ENCODE measurements at places on chromosomes 5 and 9.

GRCh38 chr9:88391236-88391635 lies 3.0 kb downstream of the SPIN1 start:
- no peak for DNase-seq

DNA sequence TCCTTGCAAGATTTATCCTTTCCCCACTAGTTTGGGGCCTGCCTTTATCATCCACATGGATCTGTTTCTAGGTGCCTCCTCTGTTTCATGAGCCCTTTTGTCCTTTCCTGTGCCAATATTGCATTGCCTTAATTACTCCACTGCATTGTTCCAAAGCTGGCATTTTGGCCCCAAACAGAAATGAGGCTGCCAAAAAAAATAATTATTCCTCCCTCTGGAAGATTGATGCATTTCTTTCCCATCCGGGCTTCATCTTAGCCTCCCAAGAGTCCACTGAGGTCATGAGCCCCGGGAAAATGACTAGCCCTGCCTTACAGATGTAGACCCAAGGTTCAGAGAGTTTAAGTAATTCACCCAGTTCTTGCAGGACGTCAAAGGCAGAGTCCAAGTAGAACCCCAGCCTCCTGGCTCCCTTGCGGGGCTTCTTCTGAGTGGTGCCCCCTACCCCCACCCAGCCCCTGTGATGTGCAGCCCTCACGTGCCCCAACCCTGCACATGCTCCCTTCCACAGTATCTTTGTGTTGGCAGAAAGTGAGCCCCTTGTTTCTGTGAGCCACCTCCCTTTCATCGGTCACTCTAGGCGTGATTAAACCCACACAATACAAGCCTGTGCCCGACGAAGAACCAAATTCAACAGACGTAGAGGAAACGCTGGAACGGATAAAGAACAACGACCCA lies 62.1 kb downstream of the TMOD1 start:
- no peak for DNase-seq

GRCh38 chr5:55892479-55892878 lies 41.3 kb downstream of the IL31RA start:
- no peak for DNase-seq

GRCh38 chr5:67209141-67209771 lies 12.7 kb upstream of the CD180 start:
- DNase-seq, result peak; percentile 87

DNA sequence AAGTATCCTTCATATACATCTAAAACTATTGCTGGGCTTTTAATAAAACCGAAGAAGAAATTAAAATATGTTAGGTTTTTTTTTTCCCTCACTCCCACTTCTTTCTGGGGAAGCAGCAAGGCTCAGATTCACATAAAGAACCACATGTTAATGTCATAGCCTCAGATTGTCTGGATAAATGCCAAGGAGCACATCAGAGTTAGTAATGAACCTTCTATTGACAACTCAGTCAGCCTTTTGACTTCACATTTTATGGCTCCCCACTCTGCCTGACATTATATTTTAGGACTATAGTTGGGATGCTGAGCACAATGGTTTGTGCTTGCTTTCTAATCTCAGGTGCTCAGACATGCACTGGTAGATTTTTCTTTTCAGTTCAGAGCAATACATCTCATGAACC lies 21.8 kb downstream of the DMAC1 start:
- DNase-seq, result no peak

DNA sequence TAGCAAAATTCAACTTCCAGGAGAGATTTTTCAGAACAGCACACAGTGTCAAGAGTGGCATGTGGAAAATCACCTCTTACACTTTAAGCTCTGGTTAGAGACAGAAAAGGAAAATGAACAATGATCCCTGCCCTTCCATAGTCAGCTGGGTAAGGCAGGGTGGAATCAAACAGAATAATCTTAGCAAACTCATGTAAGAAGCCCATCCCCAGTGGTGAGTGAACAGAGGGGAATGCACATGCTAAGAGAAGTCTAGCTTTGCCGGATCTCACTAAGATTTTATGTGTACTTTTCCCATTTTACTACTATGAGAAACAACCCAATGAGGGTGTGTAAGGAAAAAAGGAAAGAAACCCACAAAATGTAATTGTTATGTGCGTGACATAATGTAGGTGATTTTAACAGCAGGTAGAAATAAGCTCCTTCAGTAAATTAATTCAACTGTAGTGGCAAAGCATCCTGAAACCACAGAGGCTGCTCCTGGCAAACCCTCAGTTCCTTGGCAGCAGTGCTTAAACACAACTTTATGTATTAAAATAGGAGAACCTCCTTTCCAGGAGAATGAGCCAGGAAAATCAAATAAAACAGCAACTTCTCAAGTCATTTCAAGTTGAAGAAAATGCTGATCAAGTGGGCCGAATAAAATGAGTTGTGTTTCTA lies 366.0 kb upstream of the TRPC7 start:
- DNase-seq, result no peak

GRCh38 chr9:13865869-13866268 lies 448.1 kb downstream of the NFIB start:
- DNase-seq, result no peak

GRCh38 chr5:132859889-132860437 lies 6.3 kb downstream of the GDF9 start:
- DNase-seq, result no peak

DNA sequence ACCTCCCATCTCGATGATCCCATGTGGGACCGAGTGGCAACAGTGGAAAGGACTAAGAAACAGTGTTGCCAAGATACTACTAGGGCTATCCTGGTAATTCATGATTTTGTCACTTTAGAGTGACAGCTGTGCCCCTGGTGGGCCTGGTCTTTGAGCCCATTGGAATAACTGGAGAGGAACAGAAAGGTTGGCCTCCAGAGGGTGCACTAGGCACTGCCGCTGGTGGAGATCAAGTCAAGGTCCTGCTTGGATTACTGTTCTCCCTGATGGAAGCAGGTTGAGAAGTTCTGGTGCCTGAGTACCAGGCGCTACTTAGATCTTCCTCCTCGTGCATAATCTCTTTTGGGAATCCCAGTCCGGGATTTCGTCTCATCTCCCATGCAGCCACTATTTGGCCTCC lies 129.6 kb downstream of the SEC61B start:
- no peak for DNase-seq

GRCh38 chr9:5617749-5618148 lies 11.2 kb upstream of the RIC1 start:
- DNase-seq, result no peak

- DNase-seq, result no peak
These were observed 1.9 kb downstream of the NPDC1 start for GRCh38 chr9:137044037-137044436.

- DNase-seq, result no peak
These were observed 57.8 kb downstream of the GTF3C4 start for GRCh38 chr9:132728071-132728470.

- no peak for DNase-seq
These were observed 572.5 kb upstream of the RGMB start for GRCh38 chr5:98200726-98201541.

GRCh38 chr9:114289571-114290481 lies 33.1 kb upstream of the ORM1 start:
- no peak for DNase-seq

DNA sequence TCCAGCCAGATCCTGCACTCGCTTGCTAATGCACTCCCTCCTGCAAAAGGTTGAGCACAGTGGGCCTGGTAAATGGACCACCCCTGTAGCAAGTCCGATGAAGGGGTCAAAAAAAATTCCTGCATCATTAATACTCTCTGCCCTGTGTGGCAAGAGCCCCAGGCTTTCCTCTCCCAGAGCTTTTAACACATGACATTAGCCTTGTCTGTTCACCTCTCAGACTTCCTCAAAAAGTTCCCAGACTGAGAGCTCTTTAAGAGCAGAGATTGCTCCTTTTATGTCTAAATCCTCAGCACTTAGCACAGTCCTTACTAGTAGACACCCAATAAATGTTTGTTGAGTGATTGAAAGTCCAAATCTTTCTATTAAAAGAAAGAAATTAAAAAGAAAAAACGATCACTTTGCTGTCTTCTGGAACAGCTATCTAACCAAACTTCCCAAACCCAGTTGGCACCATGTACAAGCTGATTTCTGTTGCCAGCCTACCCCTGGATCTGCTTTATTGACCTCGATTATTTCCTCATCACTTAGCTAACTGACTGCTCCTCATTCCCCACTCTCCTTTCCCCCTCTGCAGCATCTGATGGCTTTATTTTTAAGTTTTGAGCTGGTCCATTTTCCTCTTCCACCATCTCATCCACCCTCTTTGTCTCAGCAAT lies 209.8 kb downstream of the ENC1 start:
- no peak for DNase-seq

- DNase-seq, result no peak
These were observed 857 bp downstream of the ADAM19 start for GRCh38 chr5:157574456-157575380.

GRCh38 chr5:163912046-163912445 lies 406.6 kb downstream of the MAT2B start:
- DNase-seq, result no peak

DNA sequence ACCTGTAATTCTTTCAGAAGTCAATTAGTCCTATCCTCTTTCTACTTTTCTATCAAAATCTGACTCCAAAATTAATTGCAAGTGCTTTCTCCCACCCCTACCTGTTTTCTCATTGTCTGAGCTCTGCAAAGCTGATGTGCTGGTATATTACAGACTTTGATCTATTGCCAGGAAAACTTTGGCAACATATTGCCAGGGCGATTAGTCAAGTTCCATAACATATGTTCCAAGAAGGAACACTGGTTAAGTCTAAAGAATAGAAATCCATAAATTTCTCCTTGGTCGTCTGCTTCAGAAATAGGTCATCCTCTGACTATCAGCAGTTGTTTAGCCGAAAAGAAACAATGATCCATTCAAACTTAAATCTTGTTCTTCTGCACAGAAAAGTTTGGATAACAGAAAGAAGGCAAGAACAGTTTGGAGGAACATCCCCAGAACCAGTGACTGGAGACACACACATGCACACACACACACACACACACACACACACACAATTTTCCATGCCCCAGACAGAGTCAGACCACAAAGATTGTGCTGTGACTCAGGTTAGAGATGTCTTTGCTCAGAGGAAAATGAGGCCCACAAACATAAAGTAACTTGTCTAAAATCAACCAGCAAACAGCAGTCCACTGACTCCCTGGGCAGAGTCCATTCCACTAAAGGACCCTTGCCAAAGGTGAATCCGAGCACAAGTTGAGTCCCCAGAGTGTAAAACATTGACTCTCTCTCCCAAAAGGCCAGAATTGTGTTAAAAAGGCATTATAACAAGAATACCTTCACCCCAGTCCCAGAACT lies 202.1 kb downstream of the DEPDC1B start:
- no peak for DNase-seq

DNA sequence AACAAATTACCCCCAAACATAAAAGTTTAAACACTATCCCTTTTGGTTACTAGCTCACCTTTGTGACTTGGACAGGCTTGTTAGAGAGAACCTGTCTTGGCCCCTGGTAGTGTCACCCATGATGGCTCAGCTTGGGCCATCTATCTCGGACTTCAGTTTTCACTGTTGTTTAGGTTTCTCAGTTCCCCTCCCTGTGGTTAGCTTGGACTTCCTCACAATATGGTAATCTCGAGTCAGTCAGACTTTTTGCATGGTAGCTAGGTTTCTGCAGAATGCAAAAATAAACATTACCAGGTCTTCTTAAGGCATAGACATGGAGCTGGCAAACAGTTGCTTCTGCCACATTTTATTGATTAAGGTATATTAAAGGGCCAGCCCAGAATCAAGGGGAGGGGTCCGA lies 324.3 kb upstream of the RORB start:
- DNase-seq, result no peak

DNA sequence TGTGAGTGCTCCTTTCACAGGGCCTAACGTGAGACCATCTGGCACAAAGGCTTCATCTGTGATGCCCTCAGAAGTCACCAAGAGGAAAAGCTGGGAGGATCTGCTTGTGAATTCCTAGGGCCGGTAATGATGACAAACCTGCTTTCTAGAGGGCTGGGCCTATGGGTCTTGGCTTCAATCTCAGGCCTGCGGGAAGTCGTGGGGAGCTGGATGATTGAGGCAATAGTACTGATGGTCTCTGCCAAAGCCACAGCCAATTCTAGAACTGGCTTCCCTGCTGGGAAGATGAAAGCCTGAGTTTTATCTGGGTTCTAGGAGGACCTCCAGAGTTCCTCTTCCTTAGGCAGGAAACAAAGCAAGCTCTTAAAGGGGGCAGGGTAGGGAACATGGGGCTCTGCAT lies 102.7 kb downstream of the TMEM215 start:
- no peak for DNase-seq

- no peak for DNase-seq
These were observed 200.9 kb upstream of the ADAMTS16 start for GRCh38 chr5:4939042-4939781.

GRCh38 chr5:68843624-68844364 lies 250.0 kb upstream of the SLC30A5 start:
- no peak for DNase-seq

DNA sequence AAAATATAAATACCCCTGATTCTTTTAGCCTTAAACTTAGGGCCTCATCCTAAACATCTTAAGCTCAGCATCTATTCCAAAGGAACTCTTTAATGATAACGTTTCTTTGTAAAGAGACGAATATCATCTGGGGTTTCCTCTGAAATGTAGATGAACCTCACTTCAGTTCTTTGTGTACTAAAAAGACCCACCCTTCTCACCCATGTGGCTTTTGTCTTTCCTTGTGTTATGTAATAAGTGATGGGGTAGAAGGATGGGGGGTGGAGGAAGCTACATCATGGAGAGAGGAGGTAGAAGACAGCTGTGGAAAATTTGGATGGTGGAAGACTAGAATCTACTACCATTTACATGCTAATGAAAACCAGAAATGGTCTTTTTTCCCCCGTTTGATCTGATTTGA lies 111.0 kb downstream of the NDUFS4 start:
- DNase-seq, result no peak

DNA sequence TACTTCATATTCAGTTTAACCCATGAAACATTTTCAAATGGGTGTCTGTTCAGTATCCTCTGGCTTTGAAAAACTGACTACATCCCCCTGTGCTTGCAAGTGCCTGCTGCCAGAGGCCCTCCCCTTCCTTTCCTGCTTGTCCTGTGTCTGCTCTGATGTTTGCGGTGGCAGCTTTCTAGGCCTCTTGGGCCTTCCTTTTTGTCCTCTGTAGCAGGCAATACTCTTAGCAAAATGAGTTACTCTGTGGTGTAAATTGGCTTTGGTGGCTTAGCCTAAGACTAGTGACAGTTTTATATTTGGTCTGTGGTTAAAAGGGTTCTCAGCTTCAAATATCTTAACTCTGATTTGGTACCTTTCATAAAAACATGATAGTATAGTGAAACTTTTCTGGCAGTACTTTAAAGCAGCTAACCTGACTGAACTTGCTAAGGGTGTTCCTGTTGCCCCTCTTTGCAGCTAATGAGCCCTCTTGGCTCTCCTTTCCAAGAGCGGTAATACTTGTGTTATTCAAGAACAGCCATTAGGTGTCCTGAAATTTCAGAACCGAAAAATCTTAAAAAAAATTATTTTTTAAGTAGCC lies 76.6 kb downstream of the GOLM1 start:
- DNase-seq, result peak; percentile 9

- no peak for DNase-seq
These were observed 159.1 kb downstream of the LURAP1L start for GRCh38 chr9:12933957-12934356.

- no peak for DNase-seq
These were observed 210.1 kb upstream of the MSX2 start for GRCh38 chr5:174514325-174514724.

Measured in T-cell (primary cell).